ENCODE measurements at places on chromosomes 12 and 14.

- DNase-seq: no peak
Observed at GRCh38 chr14:75418850-75419768, 8.7 kb upstream of the JDP2 start.

GRCh38 chr12:91778091-91778832, 367.4 kb downstream of the BTG1 start:
- DNase-seq: no peak

DNA sequence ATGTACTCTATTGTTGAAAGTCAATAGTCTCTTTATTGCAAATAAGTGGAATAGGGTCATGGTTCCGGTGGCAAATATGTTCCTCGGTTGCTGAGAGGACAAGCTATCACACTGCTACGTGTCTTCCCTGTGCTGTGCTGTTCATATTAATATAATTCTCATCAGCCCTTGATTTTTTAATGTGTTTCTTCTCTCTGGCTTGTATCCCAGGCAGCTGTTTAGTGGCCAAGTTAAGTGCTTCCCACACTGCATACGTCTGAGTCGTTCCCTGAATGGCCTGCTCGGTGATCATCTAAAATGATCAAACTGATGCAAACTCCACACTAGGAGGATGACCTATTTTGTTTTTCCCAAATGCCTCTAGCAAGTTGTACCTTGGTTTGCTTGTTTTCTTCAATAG, 186.4 kb downstream of the ANO6 start:
- no peak for DNase-seq

DNA sequence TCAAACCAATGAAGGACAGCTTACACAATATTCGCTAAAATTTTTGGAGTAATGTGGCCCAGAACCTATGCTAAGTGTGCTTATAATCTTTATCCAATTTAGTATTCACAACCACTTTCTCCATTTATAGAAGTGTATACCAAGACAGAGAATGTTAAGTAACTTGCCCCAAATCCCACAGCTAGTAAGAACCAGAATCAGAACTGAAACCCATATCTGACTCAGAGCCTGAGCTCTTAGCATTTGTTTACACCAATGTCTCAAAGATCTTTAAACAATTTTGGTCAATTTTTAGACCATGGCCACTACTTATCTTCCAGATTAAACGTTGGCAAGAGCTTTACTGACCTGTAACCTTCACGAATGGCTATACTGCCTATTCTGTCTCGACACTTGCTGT, 53.0 kb downstream of the PAPLN start:
- DNase-seq: no peak

- DNase-seq: no peak
Observed at GRCh38 chr12:54997929-54998522, 13.5 kb upstream of the TESPA1 start.

- DNase-seq: no peak
Observed at GRCh38 chr12:12716151-12716792, 896 bp upstream of the CDKN1B start.

DNA sequence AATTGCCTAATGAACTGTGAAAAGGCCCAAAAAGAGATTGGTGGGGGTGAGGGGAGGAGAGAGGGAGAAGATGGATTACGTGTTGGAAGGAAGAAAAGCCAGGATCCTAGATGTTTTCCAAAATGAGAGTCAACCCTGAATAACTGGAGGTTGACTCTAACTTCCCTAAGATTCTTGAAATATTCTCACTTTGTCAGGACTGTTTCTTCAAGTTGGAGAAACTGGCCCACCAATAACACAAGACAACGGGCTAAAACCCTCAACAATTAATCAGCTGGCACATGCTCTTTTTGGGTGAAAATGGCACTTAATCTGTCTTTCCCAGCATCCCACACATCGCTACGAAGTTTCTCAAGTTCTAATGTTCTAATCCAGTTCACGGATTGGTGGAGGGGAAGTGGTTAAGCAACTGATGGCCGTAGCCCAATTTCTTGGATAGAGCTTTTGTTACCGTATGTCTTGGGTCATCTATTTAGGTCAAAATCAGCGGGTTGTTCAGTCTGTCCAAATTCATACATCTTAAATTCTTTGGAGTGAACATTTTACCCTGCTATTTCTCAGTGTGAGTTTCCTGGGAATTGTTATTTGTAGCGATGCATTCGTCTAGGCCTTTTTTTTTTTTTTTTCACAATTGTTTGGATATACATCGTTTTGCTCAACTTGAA, 49.0 kb downstream of the GPHB5 start:
- DNase-seq: no peak

GRCh38 chr12:130838284-130838950, 633 bp downstream of the STX2 start:
- DNase-seq: peak; percentile 53

GRCh38 chr12:88519802-88520435, 60.4 kb downstream of the KITLG start:
- no peak for DNase-seq

DNA sequence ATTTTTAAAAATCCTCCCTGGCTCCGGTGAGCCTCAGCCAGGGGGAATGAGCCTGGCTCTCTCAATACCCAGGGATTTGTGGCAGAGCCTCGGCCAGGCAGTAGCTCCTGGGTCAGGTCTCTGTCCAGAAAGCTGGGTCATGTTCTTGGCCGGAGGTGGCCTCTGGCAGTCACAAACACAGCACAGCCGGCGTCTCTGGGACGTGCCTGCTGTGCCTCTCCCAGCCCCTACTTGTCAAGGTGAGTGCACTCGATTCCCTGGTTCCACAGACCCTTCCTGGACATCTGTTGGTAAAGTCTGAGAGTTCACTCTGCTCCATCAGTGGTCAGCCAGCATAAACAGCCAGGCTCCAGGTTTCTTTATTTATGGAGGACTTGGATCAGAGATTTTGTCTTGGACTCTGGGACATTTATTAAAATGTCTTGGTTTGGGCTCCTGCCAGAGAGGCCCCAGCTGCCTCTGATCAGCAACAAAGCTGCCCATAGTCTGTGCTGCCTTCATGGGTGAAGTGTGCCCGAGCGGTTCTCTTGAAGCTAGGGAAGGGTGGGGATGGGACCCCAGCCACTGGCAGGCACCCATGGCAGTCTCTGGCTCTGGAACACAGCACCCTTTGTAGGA, 56.7 kb downstream of the DGLUCY start:
- DNase-seq: no peak

DNA sequence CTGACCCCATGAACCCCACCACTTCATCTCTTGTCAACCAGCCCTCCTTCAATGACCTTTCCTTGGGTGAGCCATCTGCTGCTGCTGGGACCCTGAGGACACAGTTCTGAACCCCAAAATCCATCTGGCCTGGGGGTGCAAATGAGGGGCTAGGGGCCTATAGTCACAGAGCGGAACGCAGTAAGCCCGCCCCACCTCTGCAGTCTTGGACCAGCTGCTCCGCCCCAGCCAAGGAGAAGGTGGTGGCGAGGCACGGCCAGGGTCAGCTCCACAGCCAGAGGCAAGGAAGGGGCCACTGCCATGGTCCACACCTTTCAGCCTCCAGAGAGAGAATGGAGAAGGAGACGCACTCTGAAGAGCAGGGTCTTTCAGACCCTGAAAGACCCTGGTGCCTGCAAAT, 5.1 kb downstream of the TMEM179 start:
- no peak for DNase-seq

GRCh38 chr12:116150001-116150400, 127.5 kb downstream of the MED13L start:
- DNase-seq: no peak

DNA sequence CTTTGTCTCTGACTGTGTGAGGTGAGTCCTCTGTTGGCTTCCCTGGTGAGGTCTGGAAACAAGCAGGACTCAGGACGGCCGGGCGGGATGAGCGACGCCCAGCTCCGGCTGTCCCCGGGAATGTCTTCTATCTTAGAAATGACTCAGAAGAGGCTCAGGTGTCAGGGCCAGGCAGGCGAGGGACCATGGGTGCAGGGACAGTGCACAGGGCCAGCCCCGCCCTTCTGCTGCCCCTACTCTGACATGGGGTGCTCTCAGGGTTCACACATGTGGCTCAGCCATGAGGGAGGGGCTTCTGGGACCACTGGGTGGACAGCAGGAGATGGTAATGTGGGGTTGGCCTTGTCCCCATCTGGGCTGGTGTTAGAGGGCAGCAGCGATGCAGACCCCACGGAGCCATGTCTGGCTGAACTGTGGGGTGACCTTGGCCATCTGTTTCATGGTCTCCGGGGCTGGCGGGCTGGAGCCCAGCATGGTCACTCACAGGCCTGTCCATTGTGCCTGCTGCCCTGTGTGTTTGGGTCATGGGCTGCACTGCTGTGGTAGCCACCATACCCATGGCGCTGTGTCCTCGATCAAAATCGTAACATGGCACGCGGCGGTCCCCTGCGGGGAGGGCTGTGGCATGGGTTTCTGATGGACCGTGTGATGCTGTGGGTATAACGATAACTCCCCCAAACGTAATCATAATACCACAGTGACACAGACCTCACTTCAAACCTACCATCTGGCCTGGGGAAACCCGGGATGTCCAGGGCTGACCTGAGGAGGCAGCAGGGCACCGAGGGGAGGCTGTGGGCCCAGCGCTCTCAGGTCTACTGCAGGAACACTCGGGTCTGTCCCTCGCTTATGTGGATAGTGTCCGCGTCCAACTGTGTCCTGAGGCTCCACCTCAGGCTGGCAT, 368.8 kb downstream of the TMEM121 start:
- DNase-seq: no peak

DNA sequence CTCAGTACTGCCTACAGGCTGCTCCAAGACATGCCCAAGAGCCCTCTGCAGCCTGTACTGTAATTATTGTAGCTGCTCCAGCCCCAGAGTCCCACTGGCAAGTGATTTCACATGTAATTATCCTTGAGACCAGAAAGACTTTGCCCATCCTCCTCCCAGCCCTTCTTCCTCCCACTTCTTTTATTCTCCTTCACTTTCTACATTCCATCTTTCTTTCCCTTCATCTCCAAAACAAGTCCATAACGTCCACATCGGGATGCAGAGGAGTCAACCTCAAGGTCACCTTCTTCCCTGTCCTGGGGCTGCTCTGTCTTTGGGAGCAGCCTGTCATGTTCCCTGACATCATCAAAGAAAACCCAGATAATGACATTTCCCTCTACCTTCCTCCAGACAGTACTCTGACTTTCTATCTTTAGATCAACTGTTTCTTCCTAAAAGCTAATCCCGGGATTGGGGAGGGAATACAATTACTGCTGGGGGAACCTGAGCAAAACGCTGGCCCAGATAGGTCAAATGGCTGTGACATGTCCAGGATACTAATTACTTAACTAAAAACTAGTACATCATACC, 39.1 kb downstream of the SLC8A3 start:
- no peak for DNase-seq

GRCh38 chr12:120546050-120546386, 11.9 kb downstream of the RNF10 start:
- no peak for DNase-seq

DNA sequence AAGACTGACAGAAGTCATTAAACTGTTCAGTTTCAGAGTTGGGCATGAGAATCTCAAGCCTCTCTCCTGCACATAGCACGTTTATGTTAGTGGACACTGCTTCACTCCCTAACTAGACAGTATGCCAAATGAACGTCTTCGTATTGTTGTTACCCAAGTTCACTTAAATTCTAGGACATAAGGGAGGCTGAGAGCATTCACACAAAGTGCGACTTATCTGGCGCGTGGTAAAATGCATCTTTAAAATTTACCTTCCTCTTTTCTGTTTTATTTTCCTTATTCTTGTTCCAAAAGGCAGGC, 166.3 kb downstream of the AKAP6 start:
- DNase-seq: no peak

DNA sequence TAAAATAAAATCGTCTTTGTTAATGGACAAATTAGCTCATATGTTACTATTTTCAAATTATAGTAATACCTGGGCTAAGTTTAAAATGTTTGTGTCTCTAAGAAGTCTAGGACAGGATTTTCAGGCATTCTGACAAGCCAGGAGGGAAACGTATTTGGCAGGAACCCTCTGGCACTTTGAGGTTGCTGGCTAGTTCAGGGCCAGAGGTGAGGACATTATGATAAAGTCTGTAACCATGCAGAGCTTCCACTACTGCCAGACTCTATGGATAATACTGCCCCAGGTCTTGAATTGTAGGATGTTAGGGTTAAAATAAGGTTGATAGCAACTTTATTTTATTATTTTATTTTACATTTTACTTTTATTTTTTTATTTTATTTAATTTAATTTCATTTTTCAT, 56.4 kb downstream of the RPAP3 start:
- no peak for DNase-seq

DNA sequence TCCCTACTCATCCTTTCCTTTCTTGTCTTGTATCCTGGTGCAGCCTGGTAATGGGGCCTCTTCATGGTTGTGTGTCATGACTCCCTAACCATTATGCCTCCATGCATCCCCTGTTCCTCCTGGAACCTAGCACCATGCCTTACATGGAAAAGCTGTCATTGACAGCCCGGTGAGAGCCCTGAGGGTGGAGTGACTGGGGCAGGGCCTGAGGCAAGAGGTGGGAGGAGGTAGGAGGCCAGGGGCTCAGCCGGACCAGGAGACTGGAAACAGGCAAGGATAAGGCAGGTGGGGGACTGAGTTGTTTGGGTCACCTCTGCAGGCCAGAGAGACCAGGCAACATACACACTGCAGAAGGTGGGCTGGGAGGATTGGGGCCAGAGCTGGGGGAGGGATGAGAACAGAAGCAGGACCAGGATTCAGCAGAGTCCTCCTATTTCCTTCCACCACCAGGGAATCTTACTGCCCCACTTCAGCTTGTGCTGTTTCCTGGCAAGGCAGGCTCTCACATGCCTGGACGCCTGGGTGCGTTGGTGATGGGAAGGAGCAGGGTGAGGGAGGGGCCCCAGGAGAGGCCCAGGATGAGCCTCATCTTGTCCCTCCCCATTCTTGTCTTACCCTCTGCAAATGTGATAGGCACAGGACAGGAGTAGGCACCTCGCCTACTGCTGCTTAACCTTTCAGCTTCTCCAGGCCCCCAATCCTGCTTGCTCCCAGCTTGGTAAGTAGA, at the start of gene LTB4R2:
Gene LTB4R2, plus strand, starts transcription at position 603 of the 727 bp plus-strand sequence. CDS start 525 bp downstream, outside the sequence.
- no peak for DNase-seq

GRCh38 chr14:39232554-39233415, 930 bp upstream of the MIA2 start:
- no peak for DNase-seq

DNA sequence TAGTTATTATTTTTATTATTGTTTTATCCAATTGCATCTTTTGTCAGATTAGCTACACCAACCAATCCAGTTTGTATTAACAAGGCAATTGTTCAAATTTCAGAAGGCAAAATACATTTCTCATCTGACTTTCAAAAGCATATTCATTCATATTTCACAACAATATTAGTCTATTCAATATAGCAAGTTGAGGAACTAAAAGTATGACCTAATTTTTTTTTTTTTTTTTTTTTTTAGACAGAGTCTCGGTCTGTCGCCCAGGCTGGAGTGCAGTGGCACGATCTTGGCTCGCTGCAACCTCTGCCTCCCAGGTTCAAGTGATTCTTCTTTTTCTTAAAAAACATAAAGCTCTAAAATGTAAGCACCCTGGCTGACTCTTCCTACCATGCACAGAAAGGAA, 17.3 kb downstream of the COX14 start:
- DNase-seq: no peak

Measured in NCI-H2171 (cell line).